ENCODE measurements at places on chromosomes 13 and 19.

DNA sequence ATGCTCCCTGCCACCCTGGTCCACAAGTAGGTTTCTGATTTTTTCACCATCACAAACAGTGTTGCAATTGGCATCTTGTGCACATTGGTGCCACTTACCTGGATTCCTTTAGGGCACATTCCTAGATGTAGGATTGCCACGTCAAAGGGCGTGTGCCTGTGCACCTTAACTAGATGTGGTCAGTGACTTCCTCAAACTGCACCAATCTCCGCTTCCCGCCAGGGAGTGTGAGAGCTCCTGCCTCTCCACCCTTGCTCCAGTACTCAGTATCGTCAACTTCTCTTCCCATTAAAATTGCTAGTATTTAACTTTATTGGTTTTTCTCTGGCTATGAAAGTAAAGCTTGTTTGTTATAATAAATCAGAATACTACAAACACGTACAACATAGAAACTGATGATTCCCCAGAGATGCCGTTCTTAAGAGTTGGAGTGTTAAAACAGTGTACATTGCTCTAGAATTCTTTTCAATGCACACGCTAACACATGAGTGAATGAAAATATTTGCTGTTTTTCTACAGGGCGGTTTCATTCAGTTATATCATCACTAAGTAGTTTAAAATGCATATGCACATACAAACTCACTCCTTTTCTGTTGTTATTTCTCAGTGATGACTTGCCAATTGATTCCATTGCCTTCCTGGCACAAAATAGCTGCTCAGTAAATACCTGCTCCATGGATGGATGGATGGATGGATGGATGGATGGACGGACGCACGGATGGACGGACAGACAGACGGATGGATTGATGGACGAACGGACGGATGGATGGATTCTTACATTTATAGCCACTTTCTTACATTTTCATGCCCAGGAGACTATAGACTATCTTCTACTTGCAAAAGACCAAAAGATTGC lies 23.4 kb downstream of the CCNE1 start:
- DNase-seq = no peak

- no peak for DNase-seq
Observed at GRCh38 chr13:25873242-25873612, 178.6 kb downstream of the SHISA2 start.

GRCh38 chr19:50667177-50667758 lies 18.0 kb downstream of the C19orf81 start:
- no peak for DNase-seq

- DNase-seq = no peak
Observed at GRCh38 chr13:51230477-51231105, 8.4 kb downstream of the FAM124A start.

DNA sequence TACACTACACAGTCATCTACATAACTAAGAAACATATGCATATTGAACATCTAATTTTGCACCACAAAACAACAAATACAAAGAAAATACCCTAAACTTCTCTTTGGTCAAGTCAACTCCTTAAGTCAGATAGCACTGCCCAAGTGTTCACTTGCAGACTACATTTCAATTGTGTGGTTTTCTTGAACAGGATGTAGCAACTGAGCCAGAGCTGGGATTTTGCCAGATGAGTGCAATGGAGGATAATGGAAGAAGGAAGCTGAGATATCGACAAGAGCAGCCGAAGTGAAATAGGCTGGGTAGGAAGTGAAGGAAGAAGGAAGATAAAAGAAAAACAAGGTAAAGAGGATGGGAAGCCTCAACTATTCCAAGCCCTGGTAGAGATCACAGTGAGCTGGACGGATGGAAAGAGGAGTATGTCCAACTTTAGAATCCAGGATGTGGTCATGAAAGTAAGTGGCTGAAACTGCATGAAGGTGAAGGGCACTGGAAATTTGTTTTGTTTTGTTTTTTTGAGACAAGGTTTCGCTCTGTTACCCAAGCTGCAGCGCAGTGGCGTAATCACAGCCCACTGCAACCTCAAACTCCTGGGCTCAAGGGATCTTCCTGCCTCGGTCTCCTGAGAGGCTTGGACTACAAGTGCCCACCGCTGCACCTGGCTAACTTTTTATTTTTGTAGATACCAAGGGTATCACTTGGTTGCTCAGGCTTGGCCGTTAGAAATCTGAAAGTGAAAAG lies 15.0 kb downstream of the NUFIP1 start:
- peak; percentile 39 for DNase-seq

DNA sequence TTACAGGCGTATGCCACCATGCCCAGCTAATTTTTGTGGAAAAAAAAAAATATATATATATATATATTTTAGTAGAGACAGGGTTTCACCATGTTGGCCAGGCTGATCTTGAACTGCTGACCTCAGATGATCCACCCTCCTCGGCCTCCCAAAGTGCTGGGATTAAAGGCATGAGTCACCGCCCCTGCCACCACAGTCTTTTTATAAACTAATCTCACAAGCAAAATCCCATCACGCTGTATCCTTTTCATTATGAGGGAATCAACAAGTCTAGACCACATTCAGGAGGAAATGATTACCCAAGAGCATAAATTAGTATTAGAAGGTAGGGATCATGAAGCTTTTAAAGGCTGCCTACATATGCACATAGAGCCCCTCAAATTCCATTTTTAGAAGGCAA lies 210.6 kb upstream of the NBEA start:
- no peak for DNase-seq

Measured in NCI-H226 (cell line).